ENCODE measurements at places on chromosomes 12 and 14. TPM values are rescaled to one million over a fixed set of nuclear protein-coding genes. Genes with fewer than 3 reads are reported as not detected.

The NKX2-8 gene
- total RNA-seq, result not detected

- DNase-seq, result no peak
Measured at GRCh38 chr14:38125481-38126037, 82.1 kb upstream of the SSTR1 start.

The SPRYD4 gene
- 2.8 TPM for total RNA-seq

The ANKRD33 gene
- not detected for total RNA-seq

DNA sequence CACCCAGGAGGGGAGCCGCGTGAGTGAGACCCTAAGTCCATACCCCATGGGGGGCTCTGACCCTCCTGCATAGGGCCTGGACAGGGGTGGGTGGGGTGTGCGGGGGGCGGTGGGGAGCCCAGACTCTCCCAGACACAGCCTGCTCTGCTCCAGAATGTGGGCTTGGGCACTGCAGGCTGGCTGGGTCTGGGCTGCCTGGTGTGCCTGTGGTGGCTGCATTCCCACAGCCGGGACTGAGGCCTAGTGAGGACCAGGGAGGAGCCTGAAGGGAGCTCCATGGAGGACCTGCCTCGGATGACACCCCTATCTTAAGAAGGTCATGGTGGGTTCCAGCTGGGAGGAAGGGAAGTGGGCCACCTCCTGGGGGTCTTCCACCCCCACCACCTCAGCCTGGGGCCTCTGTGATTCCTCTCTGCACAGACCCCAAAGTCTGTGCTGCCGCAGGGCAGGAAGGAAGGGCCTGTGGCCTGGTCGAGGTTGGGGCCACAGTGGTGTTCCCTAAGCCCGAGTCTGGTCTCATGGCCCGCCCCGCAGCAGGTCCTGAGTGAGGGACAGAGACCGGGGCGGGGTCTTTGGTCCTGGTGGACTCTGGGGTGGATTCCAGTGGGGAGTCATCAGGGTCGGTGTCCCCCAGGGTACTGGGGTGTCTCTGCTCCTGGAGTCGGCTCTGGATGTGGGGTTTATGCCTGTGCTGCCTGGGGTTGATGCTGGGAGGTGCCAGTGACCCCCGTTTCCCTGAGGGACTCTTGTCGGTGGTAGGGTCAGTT, 392.3 kb downstream of the TMEM121 start:
- no peak for DNase-seq

DNA sequence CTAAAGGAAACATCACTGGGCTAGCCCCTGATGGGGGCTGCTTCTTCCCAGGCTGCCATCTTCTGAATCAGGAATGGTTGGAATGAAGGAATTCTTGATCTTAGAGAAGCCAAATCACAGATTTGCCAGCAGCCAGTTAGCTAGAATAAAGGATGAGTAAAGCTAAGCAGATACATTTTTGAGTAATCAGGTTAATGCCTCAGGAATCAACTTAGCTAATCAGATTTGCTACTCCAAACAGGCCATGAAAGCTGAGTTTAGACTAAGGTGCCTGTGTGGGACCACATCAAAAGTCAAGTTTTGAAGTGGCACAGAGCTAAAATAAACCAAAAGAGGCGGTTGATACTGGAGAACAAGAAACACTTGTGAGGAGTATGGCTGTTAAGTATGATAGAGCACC, 28.8 kb upstream of the LMO3 start:
- no peak for DNase-seq

- DNase-seq, result no peak
Measured at GRCh38 chr14:74579447-74580274, 32.4 kb downstream of the LTBP2 start.

DNA sequence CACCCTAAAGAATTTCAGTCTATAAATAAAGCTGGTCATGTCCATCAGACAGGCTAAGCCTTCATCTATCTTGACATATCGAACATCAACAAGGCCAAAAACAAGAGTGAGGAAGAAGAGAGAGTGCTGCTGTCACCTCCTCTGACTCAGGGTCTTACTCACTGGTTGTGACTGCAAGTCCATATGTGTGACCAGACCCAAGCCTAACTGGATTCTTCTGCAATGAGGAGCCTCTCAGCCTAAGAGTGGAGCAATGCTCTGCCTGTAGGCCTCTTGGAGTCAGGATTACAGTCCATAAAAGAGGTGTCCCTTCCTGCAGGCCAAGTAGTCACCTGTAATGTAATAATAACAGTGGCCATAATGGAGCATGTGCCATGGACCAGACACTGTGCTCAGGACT, 121.2 kb upstream of the SLC35F4 start:
- no peak for DNase-seq

GRCh38 chr14:58738876-58739275, 101.1 kb downstream of the DACT1 start:
- no peak for DNase-seq

- no peak for DNase-seq
Measured at GRCh38 chr12:96452261-96452922, 37.0 kb upstream of the CFAP54 start.

The SPIC gene
- not detected for total RNA-seq

The SVOP gene
- 1.0 TPM for total RNA-seq

DNA sequence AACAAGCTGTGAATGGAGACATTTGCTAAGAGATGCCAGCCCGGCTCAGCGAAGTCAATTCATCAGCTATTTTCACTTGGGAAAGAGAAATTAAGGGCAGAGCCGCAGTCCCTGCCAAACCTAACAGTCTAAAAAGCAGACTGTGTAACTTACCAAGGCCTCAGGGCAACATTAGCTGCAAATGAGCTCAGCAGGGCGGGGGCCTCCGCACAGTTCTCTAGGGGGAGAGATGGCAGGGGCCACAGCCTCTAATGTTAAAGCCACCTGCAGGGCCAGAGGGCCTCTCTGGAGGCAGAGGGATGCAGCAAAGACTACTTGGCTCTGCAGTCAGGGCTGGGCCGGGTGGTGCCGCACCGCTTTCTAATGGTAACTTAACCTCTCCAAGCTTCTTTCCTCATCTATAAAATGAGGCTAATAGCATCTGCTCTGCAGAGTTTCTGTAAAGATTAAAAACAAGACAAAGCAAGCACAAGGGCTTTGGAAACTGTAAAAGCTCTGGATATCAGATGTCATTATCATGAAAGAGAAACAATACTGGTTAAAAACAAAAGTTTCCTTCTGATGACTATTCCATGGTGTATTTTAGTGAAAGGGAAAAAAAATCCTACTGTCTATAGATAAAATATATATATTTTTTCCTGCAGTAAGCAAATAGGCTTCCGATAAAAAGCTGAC, 13.4 kb upstream of the GPRC5A start:
- DNase-seq, result no peak

GRCh38 chr12:46617167-46617566, 208.6 kb downstream of the SLC38A4 start:
- DNase-seq, result no peak

- no peak for DNase-seq
Measured at GRCh38 chr12:13242936-13243335, 46.4 kb downstream of the EMP1 start.

GRCh38 chr14:100893228-100893601, 10.3 kb downstream of the RTL1 start:
- DNase-seq, result no peak

The PLCZ1 gene
- total RNA-seq, result not detected

The ASPG gene
- not detected for total RNA-seq

The APOLD1 gene
- 39.5 TPM for total RNA-seq

DNA sequence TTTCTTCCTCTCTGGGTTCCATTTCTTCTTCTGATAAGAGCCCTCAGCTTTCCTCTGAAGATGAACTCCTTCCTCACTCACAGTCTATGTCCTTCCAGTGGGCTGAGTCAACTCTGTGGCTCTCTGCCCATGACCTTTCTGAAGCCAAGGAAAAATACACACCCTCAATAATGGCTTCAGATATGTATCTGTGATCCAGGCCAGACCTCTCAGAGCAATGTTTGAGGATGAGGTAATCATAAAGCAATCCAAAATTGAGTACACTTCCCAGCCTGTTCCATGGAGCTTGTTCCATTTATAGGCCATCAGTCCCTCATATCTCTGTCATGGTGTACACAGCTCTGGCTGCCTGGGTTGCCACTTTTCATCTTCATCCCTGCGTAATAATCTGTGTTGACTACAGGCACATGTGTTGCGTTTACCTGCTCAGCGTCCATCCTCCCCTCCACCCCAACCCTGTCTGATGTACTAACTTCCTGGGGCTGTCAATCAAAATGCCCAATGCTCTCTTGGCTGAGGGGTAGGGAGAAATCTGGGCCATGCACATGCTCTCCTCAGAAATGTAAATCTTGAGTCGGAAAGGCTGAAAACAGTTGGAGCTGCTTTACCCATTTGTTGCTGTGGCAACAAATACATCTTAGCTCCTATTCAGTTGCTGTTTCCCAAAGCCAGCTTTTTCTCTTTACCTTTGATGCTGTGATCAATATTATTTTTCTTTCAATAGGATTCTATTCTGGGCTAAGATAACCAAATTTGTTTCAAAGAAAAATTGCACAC, 377.8 kb upstream of the TMEM132C start:
- peak; percentile 17 for DNase-seq

- DNase-seq, result no peak
Measured at GRCh38 chr14:82385048-82385447, 851.4 kb upstream of the SEL1L start.

All from G401 (cell line).